ENCODE measurements at places on chromosomes 1 and 21.

DNA sequence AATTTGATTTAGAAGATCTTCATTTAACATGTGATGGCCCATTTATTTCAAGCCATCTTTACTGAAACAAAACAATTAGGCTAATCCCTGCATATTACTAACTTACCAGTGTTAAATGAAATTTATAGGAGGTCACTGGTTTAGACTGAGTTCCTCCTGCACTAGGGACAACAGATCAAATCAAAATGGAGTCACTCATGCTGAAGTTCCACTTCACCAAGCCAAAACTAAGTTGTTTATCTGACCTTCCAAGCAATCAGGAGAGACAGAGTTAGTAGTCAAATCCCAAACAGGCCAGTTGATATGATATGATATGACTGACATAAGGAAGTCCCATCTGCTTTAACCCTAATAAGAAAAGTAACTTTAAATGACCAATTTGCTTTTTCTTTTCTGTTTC lies 4.8 kb downstream of the LYST start:
- DNase-seq: no peak

- no peak for DNase-seq
Observed at GRCh38 chr1:232574889-232575762, 54.8 kb downstream of the SIPA1L2 start.

- DNase-seq: no peak
Observed at GRCh38 chr1:166089804-166090203, 77.0 kb downstream of the FAM78B start.

- no peak for DNase-seq
Observed at GRCh38 chr1:99970713-99971255, 988 bp downstream of the SLC35A3 start.

- DNase-seq: no peak
Observed at GRCh38 chr21:36766511-36766910, 67.6 kb downstream of the SIM2 start.

GRCh38 chr1:110524311-110525248 lies 5.6 kb upstream of the KCNA10 start:
- DNase-seq: peak; percentile 27

GRCh38 chr1:167789501-167789900 lies 67.7 kb downstream of the MPZL1 start:
- DNase-seq: no peak

GRCh38 chr1:156700736-156701531 lies 4.4 kb downstream of the CRABP2 start:
- no peak for DNase-seq

GRCh38 chr1:160251011-160251410 lies 11.3 kb downstream of the DCAF8 start:
- no peak for DNase-seq

GRCh38 chr1:234253732-234254131 lies 119.5 kb upstream of the COA6 start:
- no peak for DNase-seq

DNA sequence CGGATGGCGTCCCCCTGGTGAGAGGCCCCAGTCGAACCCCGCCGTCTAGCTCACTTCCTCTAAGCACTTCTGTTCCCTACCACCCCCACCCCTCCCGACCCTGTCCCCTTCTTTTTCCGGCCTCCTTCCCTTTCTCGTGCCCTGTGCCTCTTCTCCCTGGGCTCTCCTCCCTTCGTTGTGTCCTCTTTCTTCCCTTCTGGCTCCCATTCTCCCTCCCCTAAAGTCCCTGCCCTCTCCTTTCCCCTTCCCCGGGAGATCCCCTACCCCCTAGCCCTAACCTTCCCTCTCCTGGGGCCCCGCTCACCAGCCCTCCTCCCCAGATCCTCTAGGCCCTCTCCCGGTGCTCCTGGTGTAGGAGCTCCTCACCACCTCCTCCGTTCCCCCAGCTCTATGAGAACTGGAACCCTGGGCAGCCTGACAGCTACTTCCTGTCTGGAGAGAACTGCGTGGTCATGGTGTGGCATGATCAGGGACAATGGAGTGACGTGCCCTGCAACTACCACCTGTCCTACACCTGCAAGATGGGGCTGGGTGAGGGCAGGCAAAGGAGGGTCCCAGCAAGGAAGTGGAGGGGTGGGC lies 15.9 kb downstream of the BCAN start:
- DNase-seq: no peak

GRCh38 chr1:62836856-62837540 lies 53.1 kb downstream of the ATG4C start:
- DNase-seq: no peak

- DNase-seq: peak; percentile 72
Observed at GRCh38 chr1:17596651-17597509, 57.4 kb downstream of the ARHGEF10L start.

DNA sequence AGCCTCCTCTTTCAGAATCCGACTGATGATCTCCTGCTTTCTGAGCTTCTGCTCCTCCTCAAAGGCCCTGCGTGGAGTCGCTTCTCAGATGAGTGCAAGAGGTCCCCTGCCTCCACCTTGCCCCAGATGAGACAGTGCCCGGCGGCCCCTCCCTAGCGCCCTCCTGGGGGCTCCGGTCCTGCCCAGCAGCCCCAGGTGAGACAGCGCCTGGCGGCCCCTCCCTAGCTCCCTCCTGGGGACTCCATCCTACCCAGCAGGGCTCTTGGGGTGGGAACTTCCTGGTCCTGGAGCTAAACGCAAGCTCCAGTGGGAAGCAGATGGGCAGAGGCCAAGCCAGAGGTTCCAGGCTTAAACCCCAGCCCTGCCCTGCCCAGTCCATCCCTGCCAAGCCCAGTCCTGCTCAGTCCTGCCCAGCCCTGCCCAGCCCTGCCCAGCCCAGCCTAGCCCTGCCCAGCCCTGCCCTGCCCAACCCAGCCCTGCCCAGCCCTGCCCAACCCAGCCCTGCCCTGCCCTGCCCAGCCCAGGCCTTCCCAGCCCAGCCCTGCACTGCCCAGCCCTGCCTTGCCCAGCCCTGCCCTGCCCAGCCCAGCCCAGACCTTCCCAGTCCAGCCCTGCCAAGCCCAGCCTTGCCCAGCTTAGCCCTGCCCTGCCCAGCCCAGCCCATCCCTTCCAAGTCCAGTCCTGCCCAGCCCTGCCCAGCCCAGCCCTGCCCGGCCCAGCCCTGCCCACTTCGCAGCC lies 34.6 kb downstream of the CFAP74 start:
- DNase-seq: no peak

GRCh38 chr1:112673592-112674439 lies 643 bp upstream of the MOV10 start:
- DNase-seq: peak; percentile 17

GRCh38 chr1:41348394-41348793 lies 12.8 kb upstream of the FOXO6 start:
- no peak for DNase-seq

DNA sequence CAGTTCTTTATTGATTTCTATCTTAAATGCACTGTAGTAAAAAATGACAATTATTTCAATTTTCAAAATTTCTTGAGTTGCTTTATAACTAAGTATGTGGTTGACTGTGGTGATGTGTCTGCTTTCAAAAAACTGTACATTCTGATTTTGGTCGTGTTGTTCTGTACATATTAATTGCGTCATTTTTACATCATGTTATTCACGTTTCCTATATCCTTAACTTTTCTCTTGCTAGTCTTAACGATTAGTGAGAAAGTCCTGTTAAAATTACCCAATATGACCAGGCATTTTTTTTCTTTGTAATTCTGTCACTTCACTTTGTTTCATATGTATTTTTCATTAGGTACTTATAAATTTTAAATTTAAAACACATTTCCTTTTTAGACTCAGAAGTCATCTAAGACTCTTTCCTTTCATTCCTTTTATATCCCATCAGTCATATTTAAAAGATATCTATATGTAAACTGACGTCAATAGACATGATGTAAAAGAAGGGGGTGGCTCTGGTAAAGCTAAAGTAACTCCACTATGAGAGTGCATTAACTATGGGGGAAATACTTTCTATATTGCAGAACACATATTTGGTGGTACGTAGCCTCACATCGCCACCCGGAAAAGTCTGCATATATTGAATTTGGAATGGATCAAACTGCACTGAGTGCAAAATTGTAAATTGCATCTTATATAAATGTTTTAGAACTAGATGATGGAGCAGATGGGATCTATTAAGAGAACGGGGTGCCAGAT lies 1.1 kb upstream of the COA6 start:
- DNase-seq: no peak

DNA sequence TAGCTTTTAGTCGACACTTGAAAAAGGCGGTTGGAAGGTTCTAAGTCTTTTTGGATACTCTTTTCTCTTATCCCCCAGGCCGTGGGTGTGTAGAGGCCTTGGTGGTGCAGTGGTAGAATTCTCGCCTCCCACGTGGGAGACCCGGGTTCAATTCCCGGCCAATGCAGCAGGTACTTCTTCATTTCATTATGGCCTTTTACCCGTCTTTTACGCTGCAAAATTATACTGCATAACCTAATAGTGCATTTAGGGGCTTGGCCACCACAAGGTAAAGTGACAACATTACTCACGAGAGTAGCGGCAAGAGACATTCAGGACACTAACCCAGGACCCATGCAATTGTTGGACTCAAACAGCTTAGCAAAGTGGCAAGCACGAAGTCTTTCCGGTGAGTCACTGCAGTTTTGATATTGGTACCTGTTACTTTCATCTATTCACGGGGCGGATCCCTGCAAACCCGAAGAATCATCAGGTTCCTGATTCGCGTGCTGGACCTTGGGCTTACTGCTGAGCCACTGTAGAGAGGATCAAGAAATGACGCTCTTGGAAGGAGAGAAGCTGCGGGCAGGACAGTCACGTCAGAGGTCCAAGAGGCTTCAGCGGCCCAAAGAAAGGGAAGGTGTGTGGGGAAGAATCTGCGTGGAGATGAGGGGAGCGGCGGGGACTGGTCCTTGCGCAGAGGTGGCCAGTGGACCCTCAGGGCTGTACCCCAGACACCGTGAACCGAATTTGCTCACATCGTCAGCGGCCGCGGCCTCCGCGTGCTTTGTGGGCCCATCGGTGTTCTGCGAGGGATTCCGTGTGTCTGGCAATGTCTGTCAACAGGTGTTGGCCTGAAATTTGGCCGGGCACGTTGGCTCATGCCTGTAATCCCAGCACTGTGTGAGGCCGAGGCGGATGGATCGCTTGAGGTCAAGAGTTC lies 12.9 kb upstream of the RNU1-4 start:
- DNase-seq: peak; percentile 51

DNA sequence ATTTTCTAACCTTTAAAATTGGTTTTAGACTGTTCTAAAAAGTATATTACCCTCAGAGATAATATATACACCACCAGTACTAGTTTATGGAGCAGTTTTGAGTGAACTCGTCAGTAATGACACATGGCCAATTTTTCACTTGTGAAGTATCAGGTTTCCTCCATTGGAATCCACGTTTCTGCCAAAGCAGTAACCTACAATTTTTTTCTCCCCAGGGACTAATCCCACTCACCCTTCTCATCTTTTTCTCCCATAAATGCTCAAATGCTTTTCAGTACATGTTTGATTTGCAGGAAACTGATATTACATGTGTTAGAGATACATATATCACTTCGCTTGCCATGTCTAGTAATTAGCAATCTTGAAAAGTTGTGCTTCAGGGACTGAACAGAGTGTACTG lies 94.1 kb downstream of the COL24A1 start:
- no peak for DNase-seq

DNA sequence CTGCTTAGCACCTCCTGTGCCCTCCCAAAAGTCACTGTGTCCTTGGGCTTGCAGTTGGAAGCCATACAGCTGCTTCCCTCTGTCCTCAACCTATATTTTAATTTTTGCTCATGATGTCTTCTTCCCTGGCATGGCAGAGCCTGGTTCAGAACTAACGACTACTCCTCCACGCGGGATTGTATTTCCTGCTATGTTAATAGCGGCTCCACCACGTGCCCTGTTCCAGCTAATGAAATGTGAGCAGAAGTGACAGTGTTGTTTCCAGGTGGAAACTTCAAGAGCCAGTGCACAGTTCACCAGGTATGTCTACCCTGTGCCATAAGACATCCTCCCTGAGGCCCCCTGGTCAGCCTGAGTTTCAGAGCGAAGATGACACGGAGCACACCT lies 52.1 kb downstream of the DHRS3 start:
- no peak for DNase-seq

DNA sequence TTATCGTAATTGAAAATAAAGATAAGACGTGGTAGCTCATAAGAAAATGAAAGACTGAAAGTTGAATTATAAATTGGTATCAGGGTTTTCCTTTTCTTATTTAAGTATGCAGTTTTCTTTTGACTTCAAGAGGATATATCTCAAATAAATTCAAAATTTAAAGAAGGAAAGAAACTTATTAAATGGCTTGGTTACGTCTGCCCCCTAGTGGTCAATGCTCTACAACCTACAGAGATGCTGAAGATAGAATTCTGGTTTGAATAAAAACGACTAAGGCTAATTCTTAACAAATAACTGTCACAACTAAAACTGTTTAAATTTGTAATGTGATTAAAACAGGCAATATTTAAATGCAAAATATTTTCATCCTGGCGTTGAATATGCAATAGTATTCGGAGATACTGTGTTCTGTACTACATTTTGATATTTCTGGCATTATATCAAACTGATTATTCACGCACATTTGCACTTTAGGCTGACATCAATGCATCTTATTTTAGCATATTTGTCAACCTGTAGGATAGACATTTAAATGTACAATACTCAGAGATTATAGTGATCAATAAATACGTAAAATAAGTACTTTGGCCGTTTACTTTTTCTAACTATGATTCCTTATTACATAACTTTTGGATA lies 26.8 kb downstream of the IFI44 start:
- DNase-seq: peak; percentile 57

DNA sequence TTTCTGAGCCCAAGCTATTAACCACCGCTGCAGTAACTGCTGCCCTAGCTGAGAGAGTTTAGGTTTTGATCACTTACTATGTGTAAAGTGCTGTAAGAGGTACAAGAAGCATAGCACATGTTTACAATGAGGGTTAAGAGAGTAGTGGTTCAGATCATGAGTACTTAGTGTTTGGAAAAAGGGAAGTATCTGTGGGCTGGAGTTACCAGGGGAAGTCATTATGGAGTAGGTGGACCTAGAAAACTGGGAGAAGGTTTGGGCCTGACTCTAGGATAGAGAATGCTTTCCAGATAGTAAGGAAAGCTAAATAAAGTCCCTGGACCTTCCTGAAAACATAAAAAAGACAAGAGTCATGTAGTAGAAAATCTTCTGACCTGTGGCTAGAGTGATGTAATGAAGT lies 149.6 kb upstream of the PLXNA2 start:
- DNase-seq: no peak

- DNase-seq: no peak
Observed at GRCh38 chr1:245822996-245823395, 668.2 kb downstream of the KIF26B start.

GRCh38 chr1:183780757-183781156 lies 24.2 kb upstream of the RGL1 start:
- no peak for DNase-seq

DNA sequence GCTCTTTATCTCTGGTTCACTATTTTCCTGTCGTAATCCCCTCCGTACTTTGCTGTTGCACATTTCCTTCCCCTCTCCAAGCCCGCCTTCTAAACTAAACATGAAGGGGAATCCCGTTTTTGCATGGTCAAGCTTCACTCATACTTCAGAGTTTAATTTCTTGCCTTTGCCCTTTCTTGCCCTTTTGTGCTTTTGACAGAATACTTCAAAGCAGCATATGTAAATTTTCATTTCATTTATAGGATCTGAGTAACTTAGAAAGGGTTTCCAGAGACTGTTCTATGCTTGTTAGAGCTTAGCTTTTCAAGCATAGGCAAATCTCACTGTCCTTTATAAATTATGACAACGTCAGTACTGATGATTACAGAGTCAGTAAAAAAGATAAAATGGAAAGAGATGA lies 27.7 kb downstream of the SPATA45 start:
- DNase-seq: no peak
